Astrocyte (in vitro differentiated cells and primary cell): ENCODE measurements at places on chromosomes 12 and 14. TPM values are rescaled to one million over a fixed set of nuclear protein-coding genes. Genes with fewer than 3 reads are reported as not detected.

The FAM222A gene
- 1.2 and 1.4 TPM in 2 replicates for total RNA-seq

The TEAD4 gene
- total RNA-seq = 13.0 and 19.1 TPM in 2 replicates

The CAPZA3 gene
- total RNA-seq = not detected in 2 replicates

DNA sequence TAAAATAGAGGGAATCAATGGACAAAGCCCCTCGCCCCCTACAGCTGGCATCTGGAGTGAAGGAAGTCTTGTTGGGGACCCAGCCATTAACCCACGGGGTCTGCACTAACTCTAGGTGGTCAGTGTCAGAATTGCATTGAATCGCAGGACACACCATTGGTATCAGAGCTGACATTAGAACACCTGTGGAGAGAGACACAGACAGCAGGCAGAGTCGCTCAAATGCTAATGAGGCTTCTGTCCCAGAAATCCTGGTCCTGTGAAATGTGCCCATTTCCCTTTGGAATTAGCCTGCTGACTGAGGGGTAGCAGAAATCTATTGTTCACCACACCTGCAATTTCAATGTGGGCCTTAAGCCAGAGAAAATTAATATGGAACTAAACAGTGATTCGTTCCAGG lies 33.0 kb downstream of the TMEM132D start:
- no peak overlapping the region for H3K27ac ChIP-seq
- H3K36me3 ChIP-seq = no peaks in the 10 kb centered on the region
- peaks cover 13% of the 10 kb centered on the region for H3K4me1 ChIP-seq
- H3K27me3 ChIP-seq = no peaks in the 10 kb centered on the region

GRCh38 chr14:36096090-36096489 lies 80.4 kb downstream of the PTCSC3 start:
- H3K27me3 ChIP-seq = no peaks in the 10 kb centered on the region
- peak; percentile 57 for DNase-seq
- H3K27ac ChIP-seq = no peak overlapping the region
- H3K36me3 ChIP-seq = no peaks in the 10 kb centered on the region
- no peak overlapping the region for H3K4me3 ChIP-seq
